ENCODE measurements at places on chromosomes 12 and 14. TPM values are rescaled to one million over a fixed set of nuclear protein-coding genes. Genes with fewer than 3 reads are reported as not detected.

DNA sequence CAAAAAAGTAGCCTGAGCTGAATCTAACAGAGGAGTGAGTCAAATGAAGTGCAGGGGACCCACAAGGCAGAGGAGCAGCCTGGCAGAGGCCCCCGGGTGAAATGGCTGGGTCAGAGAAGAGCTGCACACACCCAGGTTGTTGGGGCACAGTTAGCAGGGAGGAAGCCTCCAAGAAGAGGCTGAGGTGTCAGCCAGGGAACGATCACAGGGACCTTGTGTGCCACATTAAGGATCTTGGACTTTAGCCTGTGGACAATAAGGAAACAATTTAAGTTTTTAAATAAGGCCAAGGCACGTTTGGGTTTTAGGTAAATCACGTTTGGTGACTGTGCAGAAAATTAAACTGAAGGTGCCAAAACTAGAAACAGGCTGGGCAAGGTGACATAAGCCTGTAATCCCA lies 35.1 kb downstream of the OR10P1 start:
- H3K27ac ChIP-seq = no peak overlapping the region
- H3K4me1 ChIP-seq = no peaks in the 10 kb centered on the region
- H3K4me3 ChIP-seq = no peak overlapping the region
- DNase-seq = no peak
- H3K27me3 ChIP-seq = peaks cover 26% of the 10 kb centered on the region

DNA sequence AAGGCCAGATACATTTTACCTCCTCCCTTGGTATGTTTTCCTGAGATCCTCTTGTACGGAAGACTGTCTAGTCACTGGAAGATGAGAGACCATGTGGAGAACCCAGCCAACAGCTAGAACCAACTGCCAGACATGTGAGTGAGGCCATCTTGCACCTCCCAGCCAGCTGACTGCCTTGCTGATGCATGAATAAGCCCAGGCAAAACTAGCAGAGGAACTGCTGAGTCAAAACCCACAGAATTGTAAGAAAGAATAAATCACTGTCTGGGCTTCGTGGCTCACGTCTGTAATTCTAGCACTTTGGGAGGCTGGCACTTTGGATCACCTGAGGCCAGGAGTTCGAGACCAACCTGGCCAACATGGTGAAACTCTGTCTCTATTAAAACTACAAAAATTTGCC lies 160.0 kb downstream of the TPH2 start:
- no peak overlapping the region for H3K4me3 ChIP-seq
- no peaks in the 10 kb centered on the region for H3K36me3 ChIP-seq
- H3K4me1 ChIP-seq = no peaks in the 10 kb centered on the region
- DNase-seq = no peak
- H3K27me3 ChIP-seq = no peaks in the 10 kb centered on the region

GRCh38 chr12:132605892-132606291 lies 4.5 kb downstream of the LRCOL1 start:
- peaks cover 40% of the 10 kb centered on the region for H3K27me3 ChIP-seq
- DNase-seq = no peak

- no peak overlapping the region for H3K4me3 ChIP-seq
- no peak for DNase-seq
- H3K4me1 ChIP-seq = peaks cover 2% of the 10 kb centered on the region
- H3K36me3 ChIP-seq = peaks cover 2% of the 10 kb centered on the region
- H3K27ac ChIP-seq = no peak overlapping the region
Observed at GRCh38 chr14:33897382-33897781, 53.5 kb downstream of the EGLN3 start.

DNA sequence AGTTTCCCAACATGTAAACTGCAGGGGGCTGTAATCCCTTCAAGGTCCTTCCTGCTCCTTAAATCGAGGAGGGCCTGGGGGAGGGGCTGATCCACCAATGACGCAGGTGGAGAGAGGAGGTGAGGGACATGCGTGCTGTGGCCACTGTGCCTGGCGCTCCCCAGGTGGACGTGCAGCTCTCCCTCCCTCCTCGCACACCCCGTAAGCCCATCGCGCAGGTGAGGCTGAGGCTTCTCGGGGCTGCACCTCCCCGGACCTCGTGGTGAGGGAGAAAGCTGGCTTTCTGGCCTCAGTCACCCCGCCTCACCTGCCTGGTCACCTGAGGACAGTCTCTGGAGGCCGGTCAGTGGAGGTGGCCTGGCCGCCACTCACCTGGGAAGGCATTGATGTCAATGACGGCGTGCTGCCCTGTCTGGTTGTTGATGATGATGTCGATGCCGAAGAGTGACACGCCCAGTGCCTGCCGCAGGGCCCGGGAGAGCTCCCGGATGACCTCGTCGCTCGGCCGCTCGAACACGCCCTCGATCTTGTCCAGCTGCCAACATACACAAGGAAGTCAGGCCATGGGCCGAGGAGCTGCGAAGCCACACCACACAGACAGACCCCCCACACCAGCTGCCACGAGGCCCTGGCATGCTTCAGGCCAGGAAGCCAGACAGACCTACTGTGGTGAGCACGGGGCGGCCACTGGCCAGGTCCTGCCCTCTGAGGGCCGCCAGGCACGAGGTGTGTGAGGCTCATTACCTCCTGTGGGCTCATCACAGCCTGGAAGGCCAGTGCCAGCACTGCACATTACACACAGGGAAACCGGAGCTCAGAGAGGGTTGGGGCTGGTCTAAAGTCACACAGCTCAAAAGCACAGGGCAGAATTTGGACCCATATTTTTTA lies 23.3 kb downstream of the CHGA start:
- no peak overlapping the region for H3K4me3 ChIP-seq
- peaks cover 6% of the 10 kb centered on the region for H3K36me3 ChIP-seq
- H3K27me3 ChIP-seq = no peaks in the 10 kb centered on the region
- no peak overlapping the region for H3K27ac ChIP-seq

DNA sequence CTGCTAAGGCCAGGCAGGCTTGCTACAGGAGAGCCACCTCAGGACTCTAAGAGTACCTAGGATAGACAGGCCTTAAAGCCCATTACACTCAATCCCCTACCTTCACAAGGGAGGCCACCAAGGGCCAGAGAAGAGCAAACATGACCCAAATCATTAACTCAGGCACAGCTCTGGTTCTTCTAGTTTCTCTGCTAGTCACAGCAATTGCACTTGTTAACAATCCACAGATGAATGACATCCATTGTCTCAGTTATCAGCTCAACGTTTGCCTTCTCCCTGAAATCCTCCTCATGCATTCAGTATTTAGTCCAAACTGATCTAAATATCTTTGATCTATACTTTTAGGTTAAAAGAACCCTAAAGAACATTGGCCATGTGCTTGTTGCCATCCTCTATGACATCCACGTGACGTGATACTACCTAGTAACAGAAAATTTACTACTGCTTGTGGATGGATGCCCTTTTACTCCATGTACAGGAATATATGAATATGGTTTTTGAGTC lies 164.5 kb downstream of the STXBP6 start:
- no peak overlapping the region for H3K27ac ChIP-seq
- DNase-seq = no peak
- no peak overlapping the region for H3K4me3 ChIP-seq
- H3K4me1 ChIP-seq = no peaks in the 10 kb centered on the region
- H3K36me3 ChIP-seq = no peaks in the 10 kb centered on the region

DNA sequence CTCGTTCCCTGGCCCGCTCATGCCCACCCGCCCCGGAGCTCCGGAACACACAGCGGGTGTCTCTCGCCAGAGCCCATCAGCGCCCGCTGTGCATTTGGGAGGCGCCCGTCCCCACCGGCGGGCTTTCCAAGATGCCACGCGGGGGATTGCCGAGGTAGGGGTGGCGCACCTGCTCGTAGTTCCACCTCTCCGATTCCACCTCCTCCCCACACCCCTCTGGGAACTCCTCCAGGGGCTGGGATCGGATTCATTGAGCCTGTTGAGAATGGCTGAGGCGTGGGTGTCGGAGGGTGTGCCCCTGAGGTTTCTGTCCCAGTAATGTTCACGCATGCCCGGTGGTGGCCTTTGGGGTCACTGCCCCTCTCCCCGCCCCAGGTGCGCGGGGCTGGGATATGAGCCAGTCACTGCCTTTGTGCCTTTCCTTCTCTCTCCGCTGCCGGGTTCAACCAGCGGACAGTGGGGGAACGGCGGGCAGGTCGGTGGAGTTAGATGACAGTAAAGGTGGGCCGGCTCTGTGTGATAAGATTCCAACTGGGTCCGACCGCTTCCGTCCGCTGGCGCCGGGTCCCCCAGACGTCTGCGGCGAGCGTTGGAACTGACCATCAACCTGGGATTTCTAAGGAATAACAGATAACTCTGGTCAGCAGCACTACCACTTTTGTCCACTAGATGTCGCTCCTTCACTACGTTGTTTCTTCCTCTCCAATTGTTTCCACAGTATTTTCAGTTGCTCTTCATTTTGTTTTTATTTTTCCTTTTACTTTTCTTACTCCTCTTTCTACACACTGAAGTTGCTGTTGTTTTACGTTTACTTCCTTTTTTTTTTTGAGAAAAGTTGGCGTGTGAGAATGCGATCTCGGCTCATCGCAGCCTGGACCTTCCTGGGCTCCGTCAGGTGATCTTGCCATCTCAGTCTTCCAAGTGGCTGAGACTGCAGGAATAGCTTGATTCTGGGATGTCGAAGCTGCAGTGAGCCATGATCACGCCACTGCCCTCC lies 178.1 kb upstream of the ALG10B start:
- no peaks in the 10 kb centered on the region for H3K27me3 ChIP-seq
- peak; percentile 26 for DNase-seq
- H3K27ac ChIP-seq = no peak overlapping the region
- H3K36me3 ChIP-seq = no peaks in the 10 kb centered on the region
- H3K4me3 ChIP-seq = peak overlapping the region; percentile 78
- peaks cover 8% of the 10 kb centered on the region for H3K4me1 ChIP-seq

DNA sequence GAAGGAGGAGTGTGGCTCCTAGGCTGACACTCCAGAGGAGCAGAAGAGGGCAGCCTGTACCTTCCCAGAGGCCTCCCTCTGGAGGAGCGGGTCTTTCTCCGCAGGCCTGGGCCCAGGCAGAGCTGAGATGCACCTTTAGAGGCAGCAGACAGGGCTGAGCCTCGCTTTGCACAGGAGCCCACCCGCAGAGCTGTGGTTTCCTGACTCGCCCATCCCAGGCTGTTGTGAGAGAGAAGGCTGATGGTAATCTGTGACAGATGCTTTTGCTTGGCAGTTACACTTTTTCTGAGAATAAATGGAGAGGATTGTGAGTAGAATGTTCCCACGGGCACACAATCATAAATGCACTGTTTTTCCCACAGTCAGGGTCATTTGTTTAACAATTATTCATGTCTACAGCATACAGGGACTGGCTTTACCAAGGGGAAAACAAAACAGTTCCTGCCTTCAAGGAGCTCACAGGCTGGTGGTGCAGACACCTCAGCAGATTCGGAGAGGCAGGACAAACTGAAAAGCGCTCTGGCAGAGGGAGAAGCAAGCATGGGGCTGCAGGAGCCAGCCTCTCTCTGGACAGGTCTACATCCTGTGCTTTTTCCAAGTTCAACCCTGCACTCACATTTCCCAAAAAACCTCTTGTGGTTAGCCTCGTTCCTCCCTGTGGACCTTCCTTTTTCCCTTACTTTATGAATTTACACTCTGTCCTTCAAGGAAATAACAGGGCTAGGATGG lies 13.9 kb downstream of the EVL start:
- peaks cover 92% of the 10 kb centered on the region for H3K4me1 ChIP-seq
- no peaks in the 10 kb centered on the region for H3K27me3 ChIP-seq
- peaks cover 74% of the 10 kb centered on the region for H3K36me3 ChIP-seq
- peak overlapping the region; percentile 95 for H3K27ac ChIP-seq
- peak overlapping the region; percentile 69 for H3K4me3 ChIP-seq
- peak; percentile 85 for DNase-seq

- no peaks in the 10 kb centered on the region for H3K4me1 ChIP-seq
- no peak for DNase-seq
- no peak overlapping the region for H3K27ac ChIP-seq
- no peak overlapping the region for H3K4me3 ChIP-seq
- H3K36me3 ChIP-seq = no peaks in the 10 kb centered on the region
- H3K27me3 ChIP-seq = peaks cover 7% of the 10 kb centered on the region
Observed at GRCh38 chr12:4579305-4580102, 17.5 kb downstream of the DYRK4 start.

GRCh38 chr14:76868454-76869170 lies 42.4 kb downstream of the LRRC74A start:
- no peaks in the 10 kb centered on the region for H3K36me3 ChIP-seq
- H3K27me3 ChIP-seq = peaks cover 3% of the 10 kb centered on the region
- no peak overlapping the region for H3K27ac ChIP-seq
- no peak overlapping the region for H3K4me3 ChIP-seq
- H3K4me1 ChIP-seq = peaks cover 10% of the 10 kb centered on the region

DNA sequence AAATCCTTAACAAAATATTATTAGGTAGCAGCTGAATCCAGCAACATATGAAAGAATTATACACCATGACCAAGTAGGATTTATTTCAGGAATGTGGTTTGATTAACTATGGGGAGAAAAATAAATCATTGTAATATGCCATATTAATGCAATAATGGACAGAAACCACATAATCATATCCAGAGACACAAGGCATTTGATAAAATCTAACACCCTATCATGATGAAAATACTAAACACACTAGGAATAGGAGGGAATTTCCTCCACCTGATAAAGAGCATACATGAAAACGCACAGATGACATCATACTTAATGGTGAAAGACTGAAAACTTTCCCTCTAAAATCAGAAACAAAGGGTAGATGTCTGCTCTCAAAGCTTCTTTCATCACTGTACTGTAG lies 238.9 kb downstream of the PHLDA1 start:
- DNase-seq = no peak
- peaks cover 26% of the 10 kb centered on the region for H3K27me3 ChIP-seq
- no peak overlapping the region for H3K4me3 ChIP-seq
- no peak overlapping the region for H3K27ac ChIP-seq
- H3K4me1 ChIP-seq = peaks cover 16% of the 10 kb centered on the region

- no peaks in the 10 kb centered on the region for H3K27me3 ChIP-seq
- H3K36me3 ChIP-seq = no peaks in the 10 kb centered on the region
- H3K4me1 ChIP-seq = peaks cover 5% of the 10 kb centered on the region
- DNase-seq = no peak
- no peak overlapping the region for H3K27ac ChIP-seq
- H3K4me3 ChIP-seq = no peak overlapping the region
Observed at GRCh38 chr14:55721353-55721752, 141.3 kb downstream of the KTN1 start.

Gene SLC10A1
- not detected for total RNA-seq

Gene VWF
- not detected for total RNA-seq

Gene PIANP
- 0.18 TPM for total RNA-seq

Gene PLD4
- total RNA-seq = 0.16 TPM

Gene KNTC1
- 122 TPM for total RNA-seq

Gene SLC17A8
- total RNA-seq = not detected

Gene TMEM63C
- 1.0 TPM for total RNA-seq
